ENCODE measurements at places on chromosomes 2 and 18. TPM values are rescaled to one million over a fixed set of nuclear protein-coding genes. Genes with fewer than 3 reads are reported as not detected.

The AP1S3 gene
- total RNA-seq, result 3.5 TPM

The GAD1 gene
- total RNA-seq, result not detected

The IL1B gene
- not detected for total RNA-seq

The CELF4 gene
- total RNA-seq, result not detected

The NOSTRIN gene
- not detected for total RNA-seq

The SIX2 gene
- total RNA-seq, result 42.8 TPM

The IMPA2 gene
- 9.2 TPM for total RNA-seq

The TMEM163 gene
- not detected for total RNA-seq

The C2orf42 gene
- 21.9 TPM for total RNA-seq

The GRHL1 gene
- total RNA-seq, result 0.81 TPM

The ADRA2B gene
- not detected for total RNA-seq

The AMER3 gene
- total RNA-seq, result not detected

The ADAM23 gene
- total RNA-seq, result 11.4 TPM

- DNase-seq, result no peak
Observed at GRCh38 chr2:220665108-220665471, 907.0 kb downstream of the EPHA4 start.

GRCh38 chr18:62954366-62954765, 239.0 kb downstream of the PHLPP1 start:
- no peak for DNase-seq

DNA sequence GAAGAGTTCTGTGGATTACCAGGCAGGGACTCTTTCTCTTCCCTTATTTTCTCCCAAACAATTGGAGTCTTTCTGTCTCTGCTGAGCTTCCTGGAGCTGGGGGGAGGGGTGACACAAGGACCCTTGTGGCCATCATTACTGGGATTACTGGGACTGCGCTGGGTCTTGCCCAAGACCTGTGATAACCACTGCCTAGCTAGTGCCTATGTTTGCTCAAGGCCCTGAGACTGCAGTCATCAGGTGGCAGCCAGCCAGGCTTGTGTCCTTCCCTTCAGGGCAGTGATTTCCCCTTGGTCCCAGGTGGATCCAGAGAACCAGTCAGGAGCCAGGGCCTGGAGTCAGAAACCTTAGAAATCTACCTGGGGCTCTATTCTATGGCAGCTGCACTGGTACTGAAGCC, 355.6 kb downstream of the PARD3B start:
- no peak for DNase-seq

DNA sequence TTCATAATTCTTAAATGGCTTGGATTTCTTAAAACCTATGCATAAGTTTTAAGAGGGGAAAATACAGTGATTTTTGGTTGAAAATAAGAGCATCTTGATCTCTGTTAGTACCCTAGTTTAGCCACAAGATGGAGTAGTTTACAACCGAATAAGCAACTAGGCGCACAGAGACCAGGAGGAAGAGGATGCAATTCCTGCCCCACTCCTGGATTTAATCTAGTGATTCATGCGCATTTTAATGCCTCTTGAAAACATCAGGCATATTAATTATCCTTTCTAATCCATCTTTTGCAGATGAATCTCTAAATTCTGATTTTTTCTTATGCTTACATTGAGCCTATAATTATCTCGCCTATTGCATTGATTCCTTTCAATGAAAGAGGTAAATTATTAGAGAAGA, 76.7 kb downstream of the MRPS9 start:
- DNase-seq, result no peak

DNA sequence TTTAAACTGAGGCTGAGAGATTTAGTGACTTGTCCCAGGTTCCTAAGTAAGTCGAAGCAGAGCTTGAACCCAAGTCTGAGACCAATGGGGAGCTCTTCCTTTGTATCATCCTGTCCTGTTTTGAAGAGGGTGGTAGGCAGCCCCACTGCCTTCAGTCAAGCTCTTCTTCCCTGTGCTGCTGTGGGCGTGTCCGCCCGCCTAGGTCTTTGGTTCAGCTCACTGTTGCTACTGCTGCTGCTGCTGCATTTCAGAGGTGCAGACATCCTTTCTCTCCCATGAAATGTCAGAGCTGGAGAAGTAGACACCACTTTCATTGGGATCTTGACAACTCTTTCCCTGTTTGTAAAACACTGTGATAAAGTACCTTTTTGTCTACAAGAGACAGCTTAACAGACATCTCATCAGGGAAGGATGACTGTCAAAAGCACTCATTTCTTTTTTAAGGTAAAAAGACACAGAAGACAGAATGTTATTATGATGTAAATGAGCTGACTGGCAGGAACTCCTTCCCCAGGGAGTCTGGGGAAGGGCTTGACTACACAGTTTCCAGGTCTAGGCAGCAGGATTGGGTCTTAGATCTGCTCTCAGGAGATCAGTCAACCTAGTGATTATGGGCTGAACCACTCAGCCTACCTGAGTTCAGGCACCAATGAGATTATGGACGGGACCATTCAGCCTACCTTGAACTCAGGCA, 91.7 kb upstream of the TRIB2 start:
- DNase-seq, result no peak

- DNase-seq, result no peak
Observed at GRCh38 chr2:35081001-35081621, 1274.5 kb upstream of the CRIM1 start.

DNA sequence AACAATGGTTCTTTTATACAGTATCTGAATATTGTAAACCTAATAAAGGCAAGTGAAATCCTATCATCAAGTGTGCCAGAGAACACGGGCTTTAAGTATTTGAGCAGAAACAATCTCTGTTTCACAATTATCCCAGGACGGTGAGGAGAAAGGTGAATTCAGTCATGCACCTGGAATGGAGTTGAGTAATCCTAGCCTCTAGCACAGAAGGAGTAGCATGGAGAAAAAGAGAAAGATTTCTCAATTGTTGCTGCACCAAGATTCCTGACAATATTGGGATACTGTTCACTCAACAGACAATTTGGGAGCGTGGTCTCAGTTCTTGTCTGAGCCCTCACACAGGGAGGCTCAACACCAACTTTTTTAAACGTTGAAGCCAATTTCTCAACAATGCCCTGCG, 510.6 kb downstream of the SOX11 start:
- DNase-seq, result no peak

DNA sequence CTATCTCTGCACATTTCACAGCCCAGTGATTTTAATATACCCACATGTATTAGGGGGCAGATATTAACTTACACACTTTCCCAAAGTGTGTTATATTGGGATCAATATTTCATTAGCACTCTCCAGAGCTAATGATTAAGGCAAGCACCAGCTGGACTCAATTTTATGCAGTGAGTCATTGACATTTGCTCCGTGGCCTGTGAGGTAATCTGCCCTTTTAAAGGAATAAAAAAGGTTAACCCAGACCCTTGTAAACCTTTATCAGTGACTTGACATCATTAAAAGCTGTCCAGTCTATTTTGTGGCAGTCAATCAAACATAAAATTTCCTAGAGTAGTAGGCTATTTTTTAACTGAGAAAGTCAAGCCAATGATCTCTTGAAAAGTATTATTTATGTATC, 1870.4 kb upstream of the CELF4 start:
- DNase-seq, result no peak

GRCh38 chr18:35282353-35282752, 7.7 kb downstream of the ZSCAN30 start:
- no peak for DNase-seq

GRCh38 chr2:71064110-71064611, 4.3 kb upstream of the NAGK start:
- DNase-seq, result no peak

DNA sequence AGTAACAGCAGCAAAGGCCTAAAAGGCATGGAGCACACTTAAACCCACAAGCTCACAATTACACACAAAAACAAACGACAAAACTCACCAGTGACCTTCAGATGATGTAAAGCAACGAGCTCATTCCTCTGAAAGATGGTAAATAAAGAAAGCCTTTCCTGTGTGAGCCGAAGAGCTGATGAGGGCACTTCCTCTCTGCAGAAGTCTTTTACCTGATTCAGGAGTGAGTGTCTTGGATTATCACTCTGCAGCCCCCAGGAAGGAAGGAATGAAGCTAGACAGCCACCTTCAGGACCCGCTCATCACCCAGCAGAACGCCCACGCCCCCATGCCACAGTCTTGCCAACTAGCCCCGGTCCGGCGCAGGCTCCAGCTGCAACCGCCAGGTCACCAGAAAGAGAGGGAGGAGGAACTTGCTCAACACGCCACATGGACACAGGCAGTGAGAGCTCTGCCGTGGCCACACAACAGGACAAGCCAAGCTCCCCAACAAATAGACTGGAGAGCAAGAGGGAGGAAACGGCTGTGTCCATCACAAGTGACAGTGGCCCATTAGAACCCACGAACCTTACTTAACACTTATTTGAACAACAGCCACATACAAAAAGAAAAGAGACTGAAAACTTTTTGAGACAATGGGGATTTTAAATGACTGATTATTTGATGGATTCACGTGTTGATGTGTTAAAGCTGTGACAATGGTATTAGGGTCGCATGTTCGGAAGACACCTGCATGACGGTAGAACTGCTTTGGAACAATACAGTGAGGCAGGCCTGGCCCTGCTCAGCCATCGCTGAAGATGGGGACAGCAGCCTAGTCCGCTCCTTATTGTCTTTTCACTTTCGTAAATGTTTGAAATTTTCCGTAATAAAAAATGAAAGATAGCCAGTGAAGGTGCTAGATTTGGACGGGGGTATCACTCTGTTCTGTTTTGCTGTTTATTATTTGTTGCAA, 127.3 kb downstream of the HDAC4 start:
- no peak for DNase-seq

- DNase-seq, result no peak
Observed at GRCh38 chr2:29787473-29788465, 133.6 kb downstream of the ALK start.

- no peak for DNase-seq
Observed at GRCh38 chr18:27114842-27115241, 70.3 kb downstream of the CHST9 start.

DNA sequence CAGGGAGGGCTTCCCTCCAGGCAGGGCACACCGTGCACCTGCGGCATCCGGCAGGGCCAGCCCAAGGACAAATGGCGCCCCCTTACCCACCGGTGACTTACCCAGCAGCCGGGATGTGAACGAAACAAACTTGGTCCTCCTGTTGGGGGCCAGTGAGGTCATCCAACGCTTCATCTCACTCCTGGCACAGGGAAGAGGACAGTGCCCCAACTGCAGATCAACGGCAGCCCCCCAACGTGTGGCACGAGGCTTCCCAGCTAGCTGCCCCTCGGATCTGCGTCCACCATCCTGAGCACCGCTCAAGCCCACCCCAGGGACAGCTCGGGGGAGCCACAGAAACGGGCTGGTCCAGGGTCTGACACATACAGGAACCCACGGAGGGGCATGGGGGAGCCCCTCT, 12.0 kb downstream of the SNORC start:
- DNase-seq, result no peak

DNA sequence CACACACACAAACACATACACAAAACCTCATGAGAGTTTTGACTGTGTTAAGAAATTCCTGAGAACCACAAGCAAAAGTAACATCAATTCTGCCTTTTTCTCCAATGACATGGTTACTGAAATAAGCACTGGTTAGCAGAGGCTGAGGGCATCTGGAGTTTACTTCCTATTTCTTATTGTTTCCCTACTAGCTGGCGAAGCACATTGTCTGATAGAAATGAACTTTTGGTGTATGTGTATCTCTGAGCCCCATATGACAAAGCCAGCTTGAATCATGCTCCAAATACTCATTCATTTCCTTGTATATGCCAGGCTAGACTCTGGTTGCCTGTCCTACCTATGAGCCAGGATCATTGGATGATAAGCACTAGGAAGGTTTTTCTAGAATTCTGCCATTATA, 203.1 kb downstream of the NCKAP5 start:
- DNase-seq, result no peak

- DNase-seq, result no peak
Observed at GRCh38 chr2:85131116-85131515, 2.1 kb upstream of the TCF7L1 start.

GRCh38 chr2:200861617-200862155, 2.8 kb downstream of the CLK1 start:
- no peak for DNase-seq

DNA sequence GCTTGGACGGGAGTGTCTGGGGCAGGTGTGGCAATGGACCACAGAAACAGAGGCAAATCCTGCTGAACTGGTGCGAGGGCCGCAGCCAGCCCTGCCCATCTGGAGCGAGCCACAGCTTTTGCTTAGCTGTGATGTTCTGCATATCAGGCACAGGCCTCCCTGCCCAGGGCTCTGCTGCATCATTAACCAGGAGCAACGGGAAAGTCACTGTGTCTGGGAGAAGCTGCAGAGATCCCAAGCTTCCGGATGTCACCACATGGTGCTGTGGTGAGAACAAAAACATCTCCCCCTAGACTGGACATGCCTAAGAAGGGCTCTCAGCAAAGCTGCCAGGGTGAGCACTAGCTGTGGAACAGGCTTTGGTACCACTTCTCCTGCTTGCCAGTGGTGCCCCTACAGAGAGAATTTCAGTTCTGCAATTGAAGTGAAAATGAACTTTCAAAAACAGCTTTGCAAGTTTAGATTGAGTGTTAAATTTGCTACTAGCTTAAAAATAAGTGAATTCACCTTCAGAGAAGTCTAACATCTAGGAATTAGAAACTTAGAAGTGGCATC, 172.9 kb upstream of the MYT1L start:
- peak; percentile 59 for DNase-seq

DNA sequence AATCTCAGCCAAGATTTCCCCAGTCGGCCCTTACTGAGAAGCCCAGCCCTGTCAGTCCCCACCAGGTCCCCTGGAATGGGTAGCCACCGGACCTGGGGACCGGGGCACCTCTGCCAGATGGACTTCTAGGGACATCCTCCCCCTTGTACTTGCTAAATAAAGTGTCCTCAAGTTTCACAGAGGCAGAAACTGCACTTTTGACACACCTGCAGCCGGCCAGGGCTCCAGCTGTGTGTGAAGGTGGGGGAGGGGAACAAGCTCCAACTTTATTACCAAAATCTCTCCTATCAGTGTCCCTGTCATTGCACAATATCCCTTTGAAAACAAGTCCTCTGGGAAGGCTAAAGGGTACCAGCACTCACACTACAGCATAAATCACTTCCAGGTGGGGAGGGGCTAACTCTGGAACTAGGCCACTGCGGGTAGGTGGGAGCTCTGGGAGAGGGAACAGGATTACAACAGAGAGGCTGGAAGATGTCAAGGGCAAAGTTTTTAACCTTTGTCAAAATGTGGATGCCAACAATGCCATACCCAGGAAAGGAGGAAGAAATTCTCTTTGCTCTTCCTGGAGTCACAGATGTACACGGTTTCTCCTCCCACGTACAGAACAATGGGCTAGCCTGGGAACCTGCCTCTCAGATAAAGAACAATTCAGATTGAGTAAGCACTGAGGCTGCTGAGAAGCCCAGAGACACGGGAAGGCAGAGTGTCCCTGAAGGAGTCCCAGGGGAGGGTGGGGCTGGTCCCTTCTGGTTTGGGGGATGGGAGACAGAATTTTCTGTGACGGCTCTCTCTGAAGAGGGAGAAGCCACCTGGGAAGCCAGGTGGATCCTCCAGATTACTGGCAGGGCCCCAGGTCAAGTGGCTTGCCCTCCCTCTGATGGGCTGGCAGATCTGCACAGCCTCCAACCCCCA, 11.0 kb downstream of the SDC1 start:
- DNase-seq, result no peak

- DNase-seq, result no peak
Observed at GRCh38 chr2:22807872-22808271, 577.1 kb upstream of the KLHL29 start.

Data from osteocyte (in vitro differentiated cells).